Stimulated activated CD4-positive, alpha-beta T cell treated with anti-CD3 and anti-CD28 coated beads, Interleukin-15, amount 100 ng/mL, for 1 hour (primary cell): ENCODE measurements at places on chromosomes 4 and X.

- DNase-seq = no peak
These were observed 13.8 kb upstream of the RELL1 start for GRCh38 chr4:37699868-37700481.

- DNase-seq = no peak
These were observed 47.6 kb downstream of the THOC2 start for GRCh38 chrX:123685232-123685631.

DNA sequence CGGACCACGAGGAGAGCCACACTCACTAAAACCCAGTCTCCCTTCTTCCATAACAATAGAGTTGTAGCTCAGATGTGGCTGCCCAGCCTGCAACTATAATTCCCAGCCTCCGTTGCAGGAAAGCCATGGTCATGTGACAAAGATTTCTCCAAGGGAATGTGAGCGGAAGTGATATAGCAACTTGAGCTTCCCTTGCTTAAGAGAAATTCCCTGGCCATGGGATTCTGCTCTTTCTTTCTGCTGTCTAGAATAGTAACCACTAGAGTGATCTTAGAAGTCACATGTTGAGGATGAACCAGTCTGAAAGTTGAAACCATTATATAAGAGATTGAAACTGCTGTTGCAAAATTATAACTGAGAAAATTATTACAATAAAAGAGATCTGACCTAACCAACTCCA lies 86.4 kb upstream of the MED14 start:
- DNase-seq = no peak

GRCh38 chr4:152633118-152633517 lies 46.7 kb downstream of the TMEM154 start:
- no peak for DNase-seq

- DNase-seq = no peak
These were observed 25.8 kb downstream of the ANXA10 start for GRCh38 chr4:168118116-168118655.
